ENCODE measurements at places on chromosomes 7 and 10.
A peak's percentile ranks its signal among the peaks of the same experiment; 100 is the strongest.

DNA sequence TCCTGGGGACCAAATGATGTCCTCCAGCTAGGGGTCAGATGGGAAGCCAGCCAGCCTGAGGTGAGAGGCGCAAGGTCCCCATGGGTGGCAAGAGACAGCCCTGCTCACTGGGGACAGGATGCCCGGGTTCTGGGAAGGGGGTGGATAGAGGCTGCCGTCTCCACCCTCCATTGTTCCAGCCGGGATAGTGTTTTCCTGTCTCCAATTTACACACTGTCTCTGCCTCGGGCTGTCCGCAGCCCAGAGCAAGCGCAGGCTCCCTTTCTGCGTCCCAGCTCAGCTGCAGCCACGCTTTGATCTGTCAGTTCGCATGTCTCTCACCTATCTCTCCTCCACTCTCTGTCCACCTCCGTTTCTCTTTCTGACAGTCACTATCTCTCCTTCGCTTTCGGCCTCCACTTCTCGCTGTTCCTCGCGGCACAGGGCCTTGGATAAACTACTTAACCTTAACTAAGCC is 2.1 kb downstream of the EPHB4 start:
- no peak for DNase-seq

GRCh38 chr10:127649642-127650041 is 87.3 kb upstream of the FOXI2 start:
- DNase-seq: no peak

DNA sequence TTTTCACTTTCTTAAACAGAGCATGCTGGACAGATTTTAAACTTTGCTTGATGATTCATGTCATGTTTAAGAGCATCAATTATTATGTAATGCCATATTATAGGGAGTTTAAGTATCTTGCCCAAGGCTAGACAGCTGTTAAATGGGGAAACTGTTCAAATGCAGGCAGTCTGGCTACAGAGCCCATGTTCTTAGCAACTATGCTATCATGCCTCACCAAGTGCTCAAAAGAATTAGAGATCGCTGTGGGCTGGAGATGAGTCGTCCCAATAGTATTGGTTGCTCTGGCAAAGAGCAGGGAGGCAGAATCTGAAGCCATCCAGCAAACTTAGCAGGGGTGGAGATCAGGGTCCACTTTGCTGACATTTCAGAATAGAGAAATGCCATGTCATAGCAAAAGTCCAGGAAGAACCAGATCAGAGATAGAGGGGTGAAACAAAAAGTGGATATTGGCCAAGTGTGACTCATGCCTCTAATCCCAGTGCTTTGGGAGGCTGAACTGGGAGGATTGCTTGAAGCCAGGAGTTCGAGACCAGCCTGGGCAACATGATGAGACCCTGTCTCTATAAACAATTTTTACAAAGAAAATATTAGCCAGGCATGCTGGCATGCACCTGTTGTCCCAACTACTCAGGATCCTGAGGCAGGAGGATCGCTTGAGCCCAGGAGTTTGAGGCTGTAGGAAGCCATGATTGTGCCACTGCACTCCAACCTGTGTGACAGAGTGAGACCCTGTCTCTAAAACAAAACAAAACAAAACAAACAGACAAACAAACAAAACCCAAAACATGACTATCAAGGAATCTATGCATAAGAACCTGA is 57.8 kb downstream of the BAMBI start:
- DNase-seq: no peak

- DNase-seq: no peak
These were observed 32.2 kb downstream of the MAD1L1 start for GRCh38 chr7:2200584-2200980.

DNA sequence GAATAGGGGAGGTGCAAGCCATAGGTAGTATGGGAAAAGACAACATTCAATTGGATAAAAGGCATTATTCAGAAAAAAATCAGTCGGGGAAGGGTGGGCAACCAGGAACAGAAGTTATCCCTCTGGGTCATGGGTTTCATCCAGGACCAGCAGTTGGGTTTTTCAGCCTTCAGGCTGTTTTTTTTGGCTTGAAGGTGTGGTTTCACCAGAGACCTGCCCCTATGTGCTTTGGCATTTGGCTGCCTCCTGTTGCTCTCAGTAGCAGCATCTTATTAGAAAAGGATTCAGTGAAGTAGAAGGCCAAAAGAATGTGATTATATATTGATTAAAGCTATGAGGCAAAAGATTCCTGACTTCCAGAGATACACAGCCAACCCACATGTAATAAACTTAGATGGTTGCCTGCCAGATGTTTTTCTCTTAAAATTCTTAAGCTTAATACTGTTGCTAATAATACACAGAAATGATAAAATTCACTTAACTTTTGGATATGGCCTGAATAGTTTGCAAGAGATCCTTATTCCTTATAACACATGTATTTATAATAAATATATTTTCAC is 251.7 kb upstream of the CSTF2T start:
- no peak for DNase-seq

GRCh38 chr7:107065929-107066247 is 21.4 kb downstream of the PRKAR2B start:
- DNase-seq: no peak

- DNase-seq: no peak
These were observed 20.2 kb upstream of the FOXL3 start for GRCh38 chr7:269721-270120.

DNA sequence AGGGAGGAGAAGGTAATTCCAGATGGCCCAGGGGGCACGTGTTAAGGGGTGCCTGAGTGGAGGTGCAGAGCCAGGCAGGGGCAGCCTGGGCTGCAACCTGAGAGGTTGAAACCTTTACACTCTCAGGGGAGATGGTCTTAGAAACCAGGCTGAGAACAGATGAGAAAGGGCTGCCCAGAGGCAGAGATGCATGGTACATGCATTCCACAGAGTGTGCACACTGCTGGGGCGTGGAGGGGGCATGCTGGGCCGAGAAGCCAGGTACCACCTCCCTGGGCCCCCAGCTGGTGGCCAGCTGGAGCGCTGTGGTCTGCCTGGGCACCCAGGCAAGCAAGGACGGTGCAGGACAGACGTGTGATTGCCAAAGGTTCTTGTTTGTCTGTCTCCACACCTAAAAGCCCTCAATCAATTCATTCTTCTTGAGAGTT is 14.1 kb upstream of the CSGALNACT2 start:
- no peak for DNase-seq

DNA sequence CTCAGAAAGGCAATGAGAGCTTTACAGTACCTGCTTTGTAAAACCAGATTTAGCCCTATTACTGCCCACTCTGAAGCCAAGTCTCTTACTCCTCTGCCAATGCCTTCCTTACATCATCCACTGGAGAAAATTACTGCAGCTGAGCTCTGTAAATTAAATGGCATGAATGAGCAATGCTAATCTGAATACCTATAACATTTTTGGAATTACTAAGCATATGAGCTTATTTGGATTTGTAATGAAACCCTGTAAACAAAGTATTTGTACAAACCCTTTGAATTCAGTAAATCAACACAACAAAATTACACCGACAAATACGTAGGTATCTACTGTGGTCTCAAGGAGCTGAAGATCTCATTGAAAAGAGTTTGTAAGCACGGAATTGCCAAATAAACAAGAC is 12.1 kb upstream of the CCNY start:
- DNase-seq: no peak

DNA sequence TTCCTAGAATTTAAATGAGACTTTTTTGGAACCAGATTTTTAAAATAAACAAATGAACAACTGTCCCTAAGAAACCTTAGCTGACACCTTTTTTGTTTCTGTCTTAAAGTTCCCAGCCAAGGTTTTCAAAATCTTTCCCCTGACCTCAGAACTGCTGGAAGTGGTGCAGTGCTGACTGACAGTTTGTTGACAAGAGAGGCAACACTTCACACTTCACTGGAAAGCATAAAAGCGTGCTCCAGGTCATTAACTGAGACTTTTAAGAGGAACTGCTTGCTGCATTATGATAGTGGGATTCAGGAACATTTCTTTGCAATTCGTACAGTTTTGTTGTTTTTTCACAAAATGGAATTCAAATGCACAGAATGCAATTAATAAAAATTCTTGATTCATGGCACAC is 36.2 kb downstream of the SYPL1 start:
- peak; percentile 41 for DNase-seq

DNA sequence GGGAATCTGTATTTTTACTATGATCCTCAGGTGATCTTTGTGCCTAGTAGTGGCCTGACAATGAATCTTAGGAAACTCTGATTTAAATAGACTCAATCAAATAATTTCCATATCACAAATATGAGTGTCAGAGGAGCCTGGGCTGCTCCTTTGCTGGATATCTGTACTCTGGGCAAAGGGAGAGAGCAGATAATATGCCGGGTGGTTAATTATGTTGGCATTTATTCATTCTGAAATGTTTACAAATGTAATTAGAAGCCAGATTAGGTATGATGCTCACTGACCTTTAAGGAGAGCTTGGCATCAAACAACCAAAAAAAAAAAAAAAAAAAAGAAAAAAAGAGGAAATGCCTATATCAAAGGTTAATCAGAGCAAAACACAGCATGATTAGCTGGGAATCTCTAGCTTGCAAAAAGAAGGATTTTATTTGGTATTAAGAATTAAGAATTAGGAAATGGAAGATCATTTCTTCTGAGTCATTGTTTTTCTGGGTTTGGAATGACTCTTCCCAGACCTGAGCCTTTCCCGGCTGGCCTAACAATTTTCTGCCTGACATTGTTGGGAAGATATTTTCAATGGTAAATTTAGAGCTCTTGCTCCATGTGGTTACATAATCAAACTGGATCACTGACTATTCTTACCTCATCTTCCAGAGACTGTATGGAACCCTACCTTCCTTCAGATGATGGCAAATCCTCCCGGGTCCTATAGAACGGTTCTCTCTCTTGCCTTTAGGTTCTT is 365.3 kb downstream of the REEP3 start:
- DNase-seq: no peak

DNA sequence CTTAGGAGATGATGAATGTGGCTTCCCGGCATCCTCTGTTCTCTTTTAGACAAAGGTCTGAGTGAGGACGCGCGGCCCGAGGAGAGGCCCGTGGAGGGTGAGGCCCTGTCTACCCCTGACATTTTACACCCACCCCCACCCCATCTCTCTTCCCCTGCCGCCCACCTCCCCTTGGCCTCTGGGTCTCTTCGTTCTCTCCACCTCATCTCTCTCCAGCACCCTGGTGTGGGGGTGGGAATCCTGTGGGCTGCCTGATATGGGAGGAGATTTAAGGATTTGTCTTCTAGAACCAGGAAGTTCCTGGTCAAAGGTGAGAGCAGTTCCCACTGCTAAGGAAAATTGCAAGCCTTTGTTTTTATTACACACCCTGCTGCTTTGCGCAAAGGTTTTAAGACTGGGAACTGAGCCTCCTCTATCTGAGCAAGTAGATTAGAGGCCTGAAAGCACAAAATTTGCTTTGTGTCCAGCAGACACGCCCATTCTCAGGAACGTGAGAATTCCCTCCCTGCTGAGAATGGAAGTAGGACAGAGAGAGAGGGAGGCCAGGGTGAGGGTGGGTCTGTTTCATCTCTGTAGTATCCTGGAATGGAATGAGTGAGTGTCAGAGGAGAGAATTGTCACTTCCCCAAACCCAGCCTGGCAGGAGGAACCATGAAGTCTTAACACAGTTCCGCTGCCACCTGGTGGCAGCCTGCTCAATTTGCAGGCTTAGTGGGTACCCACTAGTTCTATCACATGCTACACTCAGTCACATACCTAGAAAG is 91.2 kb downstream of the GTF2IRD1 start:
- DNase-seq: peak; percentile 43

GRCh38 chr7:39355664-39356063 is 210.5 kb upstream of the YAE1 start:
- DNase-seq: no peak

DNA sequence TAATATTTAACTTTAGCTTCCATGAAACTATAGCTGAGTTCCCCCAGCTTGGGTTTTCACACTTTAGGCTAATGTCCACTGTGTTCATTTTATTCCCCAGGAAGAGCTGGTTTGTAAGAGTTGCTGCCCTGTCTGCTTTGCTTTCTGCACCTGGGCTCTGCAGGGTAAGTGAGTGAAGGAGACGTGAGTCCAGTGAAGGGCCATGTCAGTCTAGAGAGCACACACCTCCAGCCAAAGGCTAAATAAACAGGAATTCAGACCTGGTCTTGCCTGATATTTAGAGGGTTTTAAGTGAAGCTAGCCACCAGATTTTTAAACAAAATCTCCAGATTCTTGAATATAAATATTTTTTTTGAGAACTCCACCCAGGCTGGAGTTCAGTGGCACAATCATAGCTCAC is 24.5 kb upstream of the FZD1 start:
- DNase-seq: no peak

DNA sequence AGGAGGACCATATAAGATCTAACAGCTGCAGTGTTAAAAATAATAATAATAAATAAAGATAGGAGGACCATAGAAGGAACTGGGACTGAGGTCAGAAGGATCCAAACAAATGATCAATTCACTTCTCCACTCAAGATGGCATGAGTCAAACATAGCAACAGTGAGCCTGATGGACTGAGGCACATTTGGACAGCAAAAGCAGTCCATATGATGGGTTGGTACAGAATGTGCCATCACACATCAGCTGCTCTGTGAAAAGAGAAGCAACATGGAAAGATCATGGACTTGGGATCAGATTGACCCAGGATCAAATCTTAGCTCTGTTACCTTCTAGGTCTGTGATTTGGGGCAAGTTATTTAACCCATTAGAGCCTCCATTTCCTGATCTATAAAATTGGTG is 188.9 kb upstream of the KMT2E start:
- DNase-seq: no peak

GRCh38 chr7:83613232-83613631 is 35.7 kb downstream of the SEMA3E start:
- no peak for DNase-seq
